NCI-H1417 treated with DMSO at 0.1 percent for 48 hours (cell line): ENCODE measurements at places on chromosomes 3 and 15.

DNA sequence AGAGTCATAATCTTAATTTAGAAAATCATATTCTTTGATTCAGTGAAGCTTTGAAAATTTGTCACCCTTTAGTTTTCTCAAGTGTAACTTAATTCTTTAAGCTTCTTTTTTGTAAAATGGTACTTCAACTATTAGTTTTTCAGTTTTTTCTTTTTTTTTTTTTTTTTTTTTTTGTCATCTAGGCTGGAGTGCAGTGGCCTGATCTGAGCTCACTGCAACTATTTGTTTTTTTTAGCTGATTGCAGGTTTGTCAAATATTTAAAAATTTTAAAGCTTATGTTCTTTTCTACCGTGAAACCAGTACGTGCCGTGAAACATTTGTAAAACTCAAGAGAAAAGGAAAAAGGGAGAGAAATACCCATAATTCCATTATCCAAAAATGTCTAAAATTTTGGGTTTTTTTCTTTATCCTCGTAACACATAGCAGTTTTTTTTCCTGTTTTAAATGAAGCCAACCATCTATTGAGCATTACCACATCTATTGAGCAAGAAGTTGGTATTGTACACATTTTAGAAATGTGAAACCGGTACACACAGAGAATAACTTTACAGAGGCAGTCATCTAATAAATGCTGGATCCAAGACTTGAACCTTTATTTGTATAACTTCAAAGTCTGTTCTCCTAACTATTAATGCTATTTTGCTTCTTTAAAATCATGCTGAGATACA, 25.7 kb downstream of the ECT2 start:
- DNase-seq = no peak

DNA sequence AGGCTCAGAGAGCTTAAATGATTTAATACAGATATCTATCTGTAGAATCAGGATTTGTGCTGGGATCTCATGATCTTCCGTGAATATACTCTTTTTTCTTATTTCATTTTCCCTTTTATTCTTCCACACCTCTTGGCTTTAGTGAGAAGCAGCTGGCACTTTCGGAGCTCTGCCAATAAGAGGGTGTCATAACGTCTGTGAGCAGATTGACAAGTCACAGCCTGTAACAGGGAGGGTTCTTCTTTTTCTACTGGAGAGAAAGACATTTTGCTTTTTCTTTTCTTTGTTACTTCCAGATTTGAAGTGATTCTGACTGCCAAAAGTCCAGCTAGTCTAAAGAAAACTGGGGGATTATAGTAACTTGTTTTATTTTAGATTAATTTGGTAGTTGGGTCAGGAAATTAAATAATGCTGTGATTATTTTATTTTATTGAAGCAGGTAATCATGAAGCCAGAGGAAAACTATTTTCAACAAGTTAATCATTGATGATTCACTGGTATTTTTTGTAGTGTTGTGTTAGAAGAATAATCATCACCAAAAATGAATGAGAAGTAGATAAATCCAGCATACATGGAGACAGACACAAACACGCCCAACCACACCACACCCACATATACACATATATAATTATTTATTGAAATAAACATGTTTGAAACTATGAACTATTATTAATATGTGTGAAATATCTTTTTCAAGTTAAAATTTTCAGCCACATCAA, 69.8 kb downstream of the TNFAIP8L3 start:
- DNase-seq = no peak

- DNase-seq = no peak
Measured at GRCh38 chr3:57876632-57877031, 120.5 kb downstream of the SLMAP start.

DNA sequence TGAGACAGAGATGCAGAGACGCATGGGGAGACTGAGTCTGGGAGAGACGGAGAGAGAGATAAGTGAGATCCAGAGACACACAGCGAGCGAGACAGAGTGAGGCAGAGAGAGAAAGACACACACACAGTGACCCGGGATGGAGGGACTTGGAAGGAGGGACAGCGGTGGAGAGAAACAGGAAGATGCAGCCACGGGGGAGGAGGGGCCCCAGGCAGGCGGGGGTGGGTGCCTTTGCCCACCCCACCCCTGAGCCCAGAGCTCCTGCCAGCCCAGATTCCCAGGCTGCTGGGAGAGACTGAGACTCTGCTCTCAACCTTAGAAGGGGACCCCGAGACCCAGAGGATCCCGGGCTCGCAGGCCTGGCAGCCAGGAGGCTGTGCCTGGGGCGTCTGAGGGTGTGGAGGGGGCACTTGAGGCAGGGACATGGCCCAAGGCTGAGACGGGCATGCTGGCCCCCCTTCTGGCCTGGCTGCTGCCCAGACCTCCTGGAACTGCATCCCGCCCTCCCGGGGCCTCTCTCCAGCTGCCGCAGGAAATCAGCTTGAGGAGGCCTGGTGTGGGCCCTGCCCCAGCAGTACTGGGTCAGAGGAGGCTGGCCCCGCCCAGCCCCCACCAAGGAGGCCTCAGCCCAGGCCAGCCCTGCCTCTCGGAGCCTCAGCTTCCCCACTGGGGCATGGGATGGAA, 18.1 kb downstream of the H1-8 start:
- no peak for DNase-seq

DNA sequence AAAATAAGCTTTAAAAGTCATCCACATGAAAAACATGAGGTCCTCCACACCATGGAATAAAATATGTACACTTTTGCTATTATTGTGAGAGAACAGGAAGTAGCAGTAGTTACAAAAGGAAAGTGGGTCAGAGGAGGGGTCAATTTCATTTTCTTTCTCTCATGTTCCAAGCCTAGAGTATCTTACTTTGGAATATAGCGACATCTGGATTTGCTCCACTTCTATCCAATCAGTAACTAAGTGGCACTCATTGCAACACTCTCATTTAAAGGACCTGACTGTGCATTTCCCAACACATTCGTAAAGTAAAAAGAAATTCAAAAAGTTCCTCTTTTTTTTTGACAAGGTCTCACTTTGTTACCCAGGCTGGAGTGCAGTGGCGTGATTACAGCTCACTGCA, 637.3 kb downstream of the TUSC7 start:
- DNase-seq = no peak

GRCh38 chr3:12896063-12896985, 55.0 kb upstream of the RPL32 start:
- DNase-seq = no peak

DNA sequence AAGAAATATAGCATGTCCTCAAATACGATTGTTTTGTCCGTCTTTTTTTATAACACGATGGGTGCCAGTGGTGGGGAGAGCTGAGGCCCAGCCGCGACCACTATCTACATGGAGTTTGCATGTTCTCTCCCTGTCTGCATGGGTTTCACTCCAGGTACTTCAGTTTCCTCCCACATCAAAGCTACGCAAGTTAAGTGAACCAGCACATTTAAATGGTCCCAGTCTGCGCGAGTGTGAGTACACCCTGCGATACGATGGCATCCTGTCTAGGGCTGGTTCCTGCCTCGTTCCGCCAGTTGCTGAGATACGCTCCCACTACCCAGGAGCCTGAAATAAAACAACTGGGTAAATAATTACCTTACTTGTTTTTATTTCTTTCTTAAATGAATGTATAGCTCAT, 40.6 kb downstream of the ATP13A3 start:
- DNase-seq = no peak

DNA sequence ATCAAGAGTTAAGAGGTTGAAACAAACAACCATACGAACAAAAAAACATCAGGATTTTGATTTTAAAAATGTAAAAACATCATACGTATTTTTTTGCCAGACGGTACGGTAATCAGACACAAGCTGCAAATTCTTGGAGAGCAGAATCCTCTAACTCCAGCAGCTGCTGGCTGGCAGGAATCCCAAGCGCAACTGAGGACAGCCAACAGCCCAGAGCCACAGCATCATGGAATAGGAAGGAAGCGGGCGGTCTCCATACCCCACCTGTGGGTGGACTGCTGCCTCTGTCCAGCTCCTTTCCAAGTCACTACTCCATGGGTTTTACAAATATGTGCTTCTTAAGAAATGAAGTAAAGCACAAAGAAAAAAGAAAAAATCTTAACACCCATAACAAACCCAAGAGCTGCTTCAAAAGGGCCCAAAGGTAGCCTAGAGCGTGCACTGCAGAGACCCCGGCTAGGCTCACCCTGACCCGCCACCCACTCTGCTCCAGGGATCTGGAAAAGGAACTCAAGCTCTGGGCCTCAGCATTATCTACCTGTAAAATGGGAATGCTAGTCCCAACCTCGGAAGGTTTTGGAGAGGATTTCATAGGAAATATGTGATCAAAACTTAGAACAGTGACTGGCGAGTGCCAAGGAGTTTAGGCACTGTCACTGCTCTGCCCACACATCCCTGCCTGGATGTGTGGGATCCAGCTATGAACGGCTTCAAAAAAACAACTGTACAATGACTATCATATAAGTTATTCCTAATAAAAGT, 33.4 kb downstream of the ZXDC start:
- DNase-seq = no peak
